ENCODE measurements at places on chromosomes 4 and X. TPM values are rescaled to one million over a fixed set of nuclear protein-coding genes. Genes with fewer than 3 reads are reported as not detected.

DNA sequence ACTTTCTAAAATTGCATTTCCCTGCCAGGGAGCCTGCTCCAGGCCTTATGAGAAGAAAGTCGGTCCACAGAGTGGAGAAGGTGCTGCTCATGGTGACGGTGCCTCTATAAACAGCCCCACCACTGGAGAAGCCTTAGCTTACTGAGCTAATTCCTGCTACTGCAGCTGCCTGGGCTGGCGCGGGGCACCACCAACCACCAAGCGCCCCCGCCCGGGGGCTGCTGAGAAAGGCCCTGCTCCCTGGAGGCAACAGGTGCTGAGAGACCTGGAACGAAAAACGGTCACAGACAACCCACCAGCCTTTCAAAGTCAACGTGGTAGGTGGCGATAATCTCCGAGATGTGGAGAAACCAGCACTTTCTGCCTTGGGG is 2.9 kb downstream of the HCFC1 start:
- DNase-seq: no peak

DNA sequence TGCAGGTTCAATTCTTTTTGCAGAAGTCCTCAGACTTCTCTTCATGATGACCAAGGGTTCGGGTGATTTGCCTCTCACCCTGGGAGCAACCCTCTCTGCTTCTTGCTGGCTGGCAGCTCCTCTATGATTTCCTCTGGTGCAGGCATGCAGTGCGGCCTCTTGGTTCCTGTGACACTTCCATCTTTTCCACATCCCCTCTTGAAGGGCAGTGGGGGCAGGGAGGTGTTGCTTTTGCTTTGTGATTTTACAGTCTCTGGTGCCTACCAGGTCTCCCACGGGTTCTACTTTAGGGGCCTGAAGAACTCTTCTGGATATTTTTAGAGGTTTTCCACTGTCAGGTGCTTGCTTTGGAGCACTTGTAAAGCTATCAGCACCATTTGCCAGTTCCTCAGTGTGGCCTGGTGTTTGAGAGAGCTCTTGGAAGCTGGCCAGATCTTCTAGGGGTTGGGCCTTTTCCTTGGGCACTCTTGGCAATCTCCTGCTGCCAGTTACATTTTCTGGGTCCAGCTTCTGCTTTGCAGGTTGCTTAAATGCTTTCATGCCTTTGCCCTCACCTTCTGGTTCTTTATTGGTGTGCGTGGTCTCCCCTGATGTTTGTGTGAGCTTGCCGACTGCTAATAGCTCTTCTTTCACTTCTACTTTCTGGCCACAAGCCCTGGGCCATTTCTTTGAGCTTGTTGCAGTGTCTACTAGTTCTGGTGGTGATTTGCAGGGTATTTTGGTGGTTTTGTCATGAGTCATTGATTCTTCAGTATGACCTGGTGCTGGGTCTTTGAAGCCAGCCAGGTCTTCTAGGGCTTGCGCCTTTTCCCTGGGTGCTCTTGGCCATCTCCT is 11.5 kb upstream of the CHST7 start:
- no peak for DNase-seq

DNA sequence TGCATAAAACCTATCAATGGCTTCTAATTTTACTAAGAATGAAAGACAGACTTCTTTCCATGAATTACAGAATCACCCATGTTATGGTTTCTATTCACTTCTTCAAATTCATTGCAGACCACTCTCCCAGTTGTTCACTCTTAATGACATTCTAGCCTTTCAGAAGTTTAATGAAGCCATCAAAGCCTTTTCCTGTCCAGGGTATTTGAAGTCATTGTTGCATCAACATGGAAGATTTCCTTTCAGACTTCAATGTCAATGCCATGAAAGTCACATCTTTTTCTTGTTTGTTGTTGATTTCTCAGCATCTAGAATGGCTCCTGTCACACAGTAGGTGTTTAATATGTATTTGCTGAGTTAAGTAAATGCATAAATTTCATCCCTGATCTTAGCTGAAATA is 48.1 kb upstream of the ARSJ start:
- no peak for DNase-seq

DNA sequence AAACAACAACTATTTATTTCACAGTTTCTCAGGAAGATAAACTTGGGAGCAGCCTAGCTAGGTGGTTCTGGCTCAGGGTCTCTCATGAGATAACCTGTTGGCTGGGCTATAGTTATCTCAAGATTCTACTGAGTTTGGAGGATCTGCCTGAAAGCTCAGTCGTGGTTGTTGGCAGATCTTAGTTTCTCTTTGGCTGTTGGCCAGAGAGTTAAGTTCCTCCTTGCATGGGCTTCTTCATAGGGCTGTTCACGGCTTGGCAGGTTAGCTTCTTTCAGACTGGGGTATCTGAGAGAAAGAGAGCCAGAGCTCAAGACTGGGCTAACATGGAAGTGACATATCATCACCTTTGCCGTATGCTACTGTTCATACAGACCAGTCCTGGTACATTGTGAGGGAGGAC is 28.7 kb downstream of the SEC24B start:
- no peak for DNase-seq

GRCh38 chrX:142637206-142637605 is 388.5 kb upstream of the SPANXN4 start:
- no peak for DNase-seq

DNA sequence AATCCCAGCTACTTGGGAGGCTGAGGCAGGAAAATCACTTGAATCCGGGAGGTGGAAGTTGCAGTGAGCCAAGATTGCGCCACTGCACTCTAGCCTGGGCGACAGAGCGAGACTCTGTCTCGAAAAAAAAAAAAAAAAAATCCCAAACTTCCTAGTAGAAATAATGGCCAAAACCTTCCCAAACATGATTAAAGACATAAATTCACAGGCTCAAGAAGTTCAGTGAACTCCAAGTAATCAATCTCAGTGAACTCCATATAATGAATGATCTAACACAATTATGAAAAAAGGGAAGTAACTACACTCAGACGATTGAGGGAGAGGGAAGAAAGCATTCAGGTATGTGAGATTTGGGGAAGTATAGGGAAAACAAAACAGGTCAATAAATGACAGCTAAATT is 6.5 kb downstream of the FUNDC1 start:
- no peak for DNase-seq

- no peak for DNase-seq
These were observed 129.0 kb upstream of the TECRL start for GRCh38 chr4:64538219-64538618.

DNA sequence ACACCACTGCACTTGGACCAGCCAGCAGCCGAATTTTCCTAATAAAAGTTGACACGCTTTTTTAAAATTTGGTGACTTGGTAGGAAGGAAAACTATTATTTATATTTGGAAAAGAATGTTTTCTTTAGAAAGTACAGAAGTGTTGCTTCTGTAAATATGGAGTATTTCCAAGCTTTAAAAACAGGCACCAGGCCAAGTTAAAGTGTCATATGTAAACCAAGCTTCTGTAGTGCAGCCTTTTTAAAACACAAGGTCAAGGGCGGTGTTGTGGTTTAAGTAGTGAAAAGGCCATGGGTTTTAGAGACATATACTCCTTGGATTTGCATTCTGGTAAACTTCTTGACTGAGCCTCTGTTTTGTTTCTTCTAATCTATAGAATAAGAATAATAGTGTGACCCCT is 62.7 kb downstream of the TRIM2 start:
- DNase-seq: no peak

DNA sequence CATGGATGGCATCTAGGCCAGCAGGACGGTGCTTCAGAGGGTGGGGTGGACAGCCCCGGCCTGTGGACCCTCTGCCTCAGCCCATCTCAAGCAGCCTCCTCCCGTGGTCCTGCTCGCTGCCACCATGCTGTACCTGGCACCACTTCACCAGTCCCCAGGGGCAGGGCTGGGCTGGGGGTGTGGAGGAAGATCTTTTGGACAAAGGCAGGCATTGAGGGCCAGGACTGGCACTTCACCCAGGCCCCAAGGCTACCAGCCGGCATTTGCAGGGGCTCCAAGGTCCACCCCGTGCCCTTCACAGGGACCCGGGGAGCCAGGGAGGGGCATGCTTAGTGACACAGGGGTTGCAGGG is 713 bp downstream of the PLXNB3 start:
- no peak for DNase-seq

Gene MUC7
- not detected for total RNA-seq

Gene L1CAM
- total RNA-seq: 0.99 TPM

Gene CXCL10
- total RNA-seq: 8.9 TPM

Gene HERC5
- 0.22 TPM for total RNA-seq

Gene SSX4B
- total RNA-seq: not detected
